Right atrium auricular region (tissue), 2 donors: ENCODE measurements at places on chromosomes 2 and 18. TPM values are rescaled to one million over a fixed set of nuclear protein-coding genes. Genes with fewer than 3 reads are reported as not detected.

FBXO15 gene
- 0.30 TPM for total RNA-seq

ZNF236 gene
- total RNA-seq, result 11.0 TPM

NXPH2 gene
- total RNA-seq, result 1.3 TPM

GRCh38 chr2:120189189-120189588 lies 34.0 kb downstream of the TMEM185B start:
- no peak for DNase-seq

- DNase-seq, result no peak
These were observed 38.4 kb upstream of the MRPL19 start for GRCh38 chr2:75607988-75608683.

DNA sequence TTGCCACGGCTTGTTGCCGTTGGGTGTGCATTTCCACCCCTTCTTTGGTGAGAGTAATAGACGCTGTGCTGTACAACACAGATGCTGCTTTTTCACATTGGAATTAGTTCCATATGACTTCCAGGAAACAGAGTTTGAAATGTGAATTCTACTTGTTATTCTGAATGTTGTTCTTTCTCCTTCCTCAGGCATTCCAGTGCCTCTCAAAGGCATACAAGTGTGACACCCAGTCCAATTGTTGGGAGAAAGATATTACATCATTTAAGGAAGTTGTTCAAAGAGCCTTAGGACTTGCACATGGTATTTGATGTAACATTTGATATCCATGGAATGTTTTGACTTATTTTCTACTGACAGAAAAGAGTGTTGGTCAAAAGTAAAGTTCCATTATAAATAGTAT lies 134.4 kb upstream of the LTBP1 start:
- no peak for DNase-seq

DNA sequence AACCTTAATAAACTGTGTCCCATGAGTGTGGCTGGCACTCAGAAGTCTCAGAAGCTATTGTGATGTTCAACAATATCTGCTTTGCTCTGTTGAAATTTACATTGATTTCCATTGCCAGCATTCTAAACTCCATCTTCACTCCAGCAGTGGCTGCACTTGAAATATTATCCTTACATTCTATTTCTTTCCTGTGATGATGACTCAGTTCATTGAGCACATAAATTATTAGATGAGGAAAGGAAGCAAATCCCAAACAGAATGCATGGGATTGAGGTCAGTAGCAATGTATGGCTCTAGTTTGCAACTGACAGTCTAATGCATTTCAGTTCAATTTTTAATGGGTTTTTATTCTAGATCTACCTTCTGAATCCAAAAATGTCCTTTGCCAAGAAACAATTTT lies 92.4 kb upstream of the TTN start:
- DNase-seq, result no peak

DNA sequence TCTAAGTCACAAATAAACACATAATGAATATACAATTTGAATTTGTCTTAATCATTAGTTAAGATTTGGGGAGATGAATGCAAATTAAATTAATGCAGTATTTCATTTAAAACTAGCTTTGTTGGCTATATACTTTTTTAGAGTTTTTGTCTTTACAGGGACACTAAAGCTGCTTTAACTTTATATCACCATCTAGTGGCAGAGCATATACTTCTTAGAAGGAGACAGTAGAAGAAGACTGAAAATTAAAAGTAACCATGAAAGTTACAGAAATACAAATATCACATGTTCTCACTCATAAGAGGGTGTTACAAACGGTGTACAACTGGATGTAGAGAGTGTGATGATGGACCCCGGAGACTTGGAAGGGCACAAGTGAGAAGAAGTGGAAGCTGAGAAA lies 268.3 kb upstream of the NETO1 start:
- DNase-seq, result no peak

DNA sequence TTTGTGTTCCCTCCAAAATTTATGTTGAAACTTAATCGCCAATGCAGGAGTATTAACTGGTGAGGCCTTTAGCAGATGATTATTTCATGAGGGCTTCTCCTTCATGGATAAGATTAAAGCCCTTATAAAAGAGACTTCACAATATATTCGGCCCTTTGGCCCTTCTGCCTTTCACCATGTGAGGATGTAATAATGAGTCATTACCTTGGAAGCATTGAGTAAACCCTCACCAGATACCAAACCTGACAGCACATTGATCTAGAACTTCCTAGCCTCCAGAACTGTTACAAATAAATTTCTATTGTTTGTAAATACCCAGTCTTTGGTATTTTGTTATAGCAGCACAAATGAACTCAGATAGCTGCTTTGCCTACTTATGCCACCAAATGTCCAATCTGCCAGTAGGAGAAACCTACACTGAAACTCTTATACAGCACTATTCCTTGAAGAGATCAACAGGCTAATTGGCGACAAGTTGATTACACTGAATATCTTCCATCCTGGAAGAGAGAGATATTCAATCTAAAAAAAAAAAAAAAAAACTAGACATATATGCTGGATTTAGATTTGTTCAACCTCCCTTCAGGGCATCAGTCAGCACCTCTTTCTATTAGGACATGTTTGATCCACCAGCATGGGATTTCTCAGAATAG lies 125.9 kb upstream of the COL5A2 start:
- no peak for DNase-seq

- DNase-seq, result no peak
These were observed 20.7 kb downstream of the ASPRV1 start for GRCh38 chr2:69940691-69941090.

DNA sequence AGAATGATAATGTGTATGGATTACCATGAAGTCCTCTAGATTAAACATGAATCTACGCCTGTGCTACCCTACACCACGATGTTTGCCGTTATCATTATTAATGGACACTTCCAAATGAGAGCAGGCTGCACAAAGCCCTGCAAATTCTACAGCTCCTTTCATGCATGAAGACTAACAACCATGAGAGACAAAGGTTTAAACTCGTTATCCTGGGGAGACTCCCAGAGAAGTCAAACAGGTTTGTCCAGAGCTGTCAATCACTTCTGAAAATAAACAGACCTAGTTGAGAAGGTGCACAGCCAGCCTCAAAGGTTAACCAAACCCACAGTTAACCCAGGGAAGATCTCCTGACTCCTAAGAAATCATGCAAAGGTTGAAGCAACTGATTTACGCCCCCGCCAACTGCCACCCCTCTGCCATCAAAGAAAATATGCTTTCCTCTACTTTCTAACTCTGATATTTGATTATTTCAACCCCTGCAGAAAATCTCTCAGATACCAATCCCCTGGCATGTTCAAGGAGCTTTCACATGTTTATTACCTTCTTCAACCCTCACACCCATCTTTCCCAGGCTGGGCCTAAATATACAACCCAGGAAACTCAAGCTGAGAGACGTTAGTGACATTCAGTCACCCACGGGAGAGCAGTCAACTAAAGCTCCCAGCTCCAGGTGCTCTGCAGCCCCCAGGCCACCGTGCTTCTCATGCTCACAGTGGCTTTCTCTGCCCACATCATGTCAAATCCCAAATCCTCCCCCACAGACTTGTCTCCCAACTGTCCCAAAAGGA lies 35.9 kb downstream of the MYO5B start:
- DNase-seq, result no peak

DNA sequence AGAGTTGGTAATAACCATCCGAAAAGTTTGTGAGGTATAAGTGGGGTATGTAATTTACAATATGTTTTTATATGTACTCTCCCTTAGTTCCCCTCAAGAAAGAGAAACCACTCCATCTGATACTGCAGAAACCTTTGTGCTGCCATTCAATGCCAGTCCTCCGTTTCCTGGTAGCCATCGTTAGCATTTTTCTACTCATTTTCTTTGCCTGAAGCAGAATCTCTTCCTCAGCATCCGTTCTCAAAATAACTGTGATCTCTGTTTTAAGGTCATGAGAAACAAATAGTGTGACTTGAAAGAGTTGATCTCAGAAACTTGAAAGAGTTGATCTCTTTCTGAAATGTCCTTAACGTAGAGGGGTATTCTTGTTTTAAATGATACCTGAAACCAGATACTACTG lies 996 bp downstream of the PTCD3 start:
- DNase-seq, result no peak

GRCh38 chr2:75079575-75079974 lies 119.7 kb downstream of the TACR1 start:
- DNase-seq, result no peak

DNA sequence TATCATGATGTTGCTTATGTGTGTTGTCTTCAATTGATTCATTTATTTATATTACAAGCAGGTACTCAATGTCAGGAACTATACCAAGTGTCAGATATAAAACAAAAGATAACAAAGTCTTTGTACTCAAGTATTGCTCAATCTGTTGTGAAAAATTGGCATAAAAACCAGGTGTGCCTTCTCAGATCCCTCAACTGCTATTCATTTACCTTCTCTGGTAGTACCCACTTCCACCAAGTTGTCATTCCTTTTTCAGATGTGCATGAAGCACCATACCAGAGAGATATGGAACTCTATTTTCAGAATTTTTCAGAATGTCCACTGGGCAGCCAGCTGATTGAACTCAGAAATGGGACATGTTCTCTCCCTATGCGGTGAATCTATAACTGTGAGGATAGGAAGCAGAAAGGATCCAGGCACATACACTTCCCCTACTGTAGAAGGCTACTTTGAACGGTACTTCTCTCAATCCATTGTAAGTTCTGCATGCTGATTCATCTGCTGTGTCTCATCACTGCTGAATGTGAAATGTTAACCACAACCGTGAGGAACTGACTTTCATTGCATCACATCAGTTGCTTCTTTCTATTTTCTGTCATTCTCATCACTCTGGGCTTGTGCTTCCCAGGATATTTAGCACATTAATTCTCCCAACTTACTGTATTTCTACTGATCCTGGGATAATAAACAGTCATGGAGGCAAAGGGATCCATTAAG lies 1621.3 kb downstream of the SUCLG1 start:
- DNase-seq, result no peak
